ENCODE measurements at places on chromosomes 6 and 20.
A peak's percentile ranks its signal among the peaks of the same experiment; 100 is the strongest.

DNA sequence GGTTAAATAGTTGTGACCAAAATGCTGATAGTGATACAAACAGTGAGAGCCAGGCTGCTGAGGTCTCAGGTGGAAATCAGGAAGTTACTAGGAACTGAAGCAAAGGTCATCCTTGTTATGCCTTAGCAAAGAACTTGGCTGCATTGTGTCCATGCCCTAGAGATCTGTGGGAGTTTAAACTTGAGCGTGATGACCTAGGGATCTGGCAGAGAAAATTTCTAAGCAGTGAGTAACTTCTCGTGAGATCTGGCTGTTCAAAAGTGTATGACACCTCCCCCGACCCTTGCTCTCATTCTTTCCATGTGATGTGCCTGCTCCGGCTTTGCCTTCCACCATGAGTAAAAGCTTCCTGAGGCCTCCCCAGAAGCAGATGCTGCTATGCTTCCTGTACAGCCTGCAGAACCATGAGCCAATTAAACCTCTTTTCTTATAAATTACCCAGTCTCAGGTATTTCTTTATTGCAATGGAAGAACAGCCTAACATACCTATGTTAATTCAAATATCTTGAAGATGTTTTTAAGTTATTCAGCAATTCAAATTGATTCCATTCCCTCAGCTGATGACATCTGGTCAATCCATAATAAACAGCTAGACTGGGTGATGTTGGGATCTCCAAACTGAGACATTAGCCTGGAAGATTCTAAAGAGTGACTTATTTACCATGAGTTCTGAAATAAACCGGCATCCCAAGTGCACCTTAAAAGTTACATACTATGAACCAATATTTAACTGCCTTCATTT, 33.8 kb downstream of the KIF16B start:
- no peak for DNase-seq

- peak; percentile 51 for DNase-seq
These were observed 517 bp downstream of the ACTL10 start for GRCh38 chr20:33667245-33667675.

- DNase-seq, result no peak
These were observed 125.9 kb downstream of the HS3ST5 start for GRCh38 chr6:114216789-114217467.

- no peak for DNase-seq
These were observed 6.3 kb downstream of the TAF4 start for GRCh38 chr20:62059401-62059800.

DNA sequence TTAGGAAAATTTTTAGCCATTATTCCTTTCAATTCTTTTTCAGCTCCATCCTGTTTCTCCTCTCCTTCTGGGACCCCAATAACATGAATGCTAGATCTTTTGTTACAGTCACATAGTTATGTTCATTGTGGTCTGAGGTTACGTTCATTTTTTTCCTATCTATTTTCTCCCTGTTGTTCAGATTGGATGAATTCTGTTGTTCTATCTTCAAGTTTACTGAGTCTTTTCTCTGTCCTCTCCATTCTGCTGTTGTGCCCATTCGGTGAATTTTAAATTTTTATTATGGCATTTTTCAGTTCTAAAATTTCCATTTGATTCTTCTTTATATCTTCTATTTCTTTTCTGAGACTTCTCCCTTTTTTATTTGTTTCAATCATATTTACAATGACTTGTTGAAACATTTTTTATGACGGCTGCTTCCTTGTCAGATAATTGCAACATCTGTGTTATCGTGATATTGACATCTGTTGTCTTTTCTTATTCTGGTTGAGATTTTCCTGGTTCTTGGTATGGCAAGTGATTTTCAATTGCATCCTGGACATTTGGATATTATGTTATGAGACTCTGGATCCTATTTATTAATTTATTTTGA, 12.6 kb upstream of the DDR1 start:
- DNase-seq, result no peak

GRCh38 chr6:143396497-143397226, 53.8 kb downstream of the ADAT2 start:
- peak; percentile 4 for DNase-seq

GRCh38 chr6:112680091-112680490, 333.0 kb downstream of the RFPL4B start:
- DNase-seq, result no peak

GRCh38 chr6:133752129-133752528, 136.8 kb upstream of the TCF21 start:
- no peak for DNase-seq

DNA sequence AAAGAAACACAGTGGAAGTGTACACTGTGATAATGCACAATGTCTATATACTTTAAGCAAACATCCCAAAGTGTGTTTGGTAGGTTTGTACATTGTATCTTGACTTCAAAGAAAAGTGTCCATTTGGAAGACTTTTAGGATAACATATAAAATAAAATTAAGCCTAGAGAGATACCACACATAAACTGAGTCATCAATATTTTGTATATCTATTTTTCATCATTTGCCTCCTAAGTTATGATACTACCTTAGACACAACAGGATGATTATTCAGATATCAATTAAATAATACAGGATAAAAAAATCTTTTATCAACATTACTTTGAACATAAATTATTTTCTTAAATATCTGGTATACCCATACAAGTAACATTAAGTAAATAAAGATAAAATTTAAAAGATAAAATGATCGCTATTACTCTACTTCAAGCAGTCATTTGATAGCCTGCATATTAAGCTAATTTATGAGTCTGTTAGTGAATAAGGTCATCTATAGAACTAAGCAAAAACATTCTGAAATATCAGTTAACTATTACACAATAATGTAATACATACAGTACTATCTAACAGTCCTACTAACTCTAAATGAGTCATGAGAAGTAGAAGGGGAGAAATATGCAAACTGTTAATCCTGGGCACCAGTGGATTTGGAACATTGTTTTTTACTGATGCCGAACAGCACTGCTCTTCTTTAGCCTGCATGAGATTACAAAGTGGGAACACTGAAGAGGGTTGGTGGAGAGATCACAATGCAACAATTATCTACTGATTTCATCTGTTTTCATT, 158.4 kb upstream of the SIM1 start:
- DNase-seq, result no peak

GRCh38 chr6:105733556-105734162, 330.8 kb upstream of the PREP start:
- DNase-seq, result no peak

DNA sequence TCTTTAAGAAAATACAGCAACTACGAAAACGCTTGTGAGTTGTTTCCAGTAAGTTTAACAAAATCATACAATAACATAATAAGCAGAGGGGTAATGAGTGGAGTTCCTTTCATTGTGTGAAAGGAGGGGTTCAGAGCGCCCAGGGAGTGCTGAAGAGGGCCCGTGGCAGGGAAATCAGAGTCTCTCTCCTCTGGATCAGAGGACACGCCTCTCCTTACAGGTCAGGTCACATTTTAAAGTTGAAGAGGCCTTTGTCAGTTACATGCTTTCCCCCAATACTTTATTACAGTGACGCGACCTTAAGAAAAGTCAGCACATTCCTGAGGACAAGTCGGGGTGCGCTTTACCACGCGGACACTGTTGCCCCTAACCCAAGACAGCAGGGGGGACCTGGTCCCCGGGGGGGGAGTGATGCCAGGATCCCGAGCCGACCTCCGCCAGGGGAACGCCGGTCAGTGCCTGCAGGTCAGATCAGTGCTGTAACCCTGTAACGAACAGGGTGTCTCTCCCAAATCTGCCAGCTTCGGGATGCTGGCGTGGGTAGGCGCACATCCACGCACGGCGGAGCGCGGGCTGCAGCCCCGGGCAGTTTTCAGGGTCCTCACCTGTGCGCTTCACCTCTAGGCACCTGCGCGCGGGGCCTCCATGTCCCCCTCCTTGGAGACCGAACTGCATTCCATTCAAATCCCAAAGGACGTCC, 848 bp downstream of the DACT2 start:
- DNase-seq, result no peak

DNA sequence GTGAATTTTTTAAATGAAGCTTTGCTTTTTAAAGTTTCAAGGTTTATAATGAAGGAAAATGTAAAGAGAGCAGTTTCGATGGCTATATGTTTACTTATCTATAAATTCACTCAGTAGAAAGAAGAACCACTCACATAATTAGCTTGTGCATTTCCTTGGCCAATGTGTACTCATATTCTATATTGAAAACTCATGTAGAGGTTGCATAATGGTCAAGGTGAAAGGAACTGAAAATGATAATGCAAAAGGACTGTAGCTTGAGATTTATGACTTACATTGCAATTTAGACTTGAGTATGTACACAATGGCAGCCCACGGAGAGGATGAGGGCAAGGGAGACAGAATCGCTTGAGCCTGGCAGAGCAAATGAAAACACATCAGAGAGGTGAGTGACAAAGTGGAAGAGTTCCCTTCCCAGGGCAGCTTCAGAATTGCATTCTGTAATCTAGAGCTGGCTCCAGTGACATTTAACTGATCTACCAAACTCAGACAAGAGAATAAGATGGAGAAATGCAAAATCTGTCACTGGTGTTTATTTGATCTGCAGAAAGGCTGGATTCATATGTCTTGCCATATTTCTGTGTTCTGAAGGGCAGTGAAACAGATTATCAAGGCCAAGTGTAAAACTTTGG, 191.8 kb downstream of the TMEM200A start:
- DNase-seq, result no peak

- DNase-seq, result no peak
These were observed 73.1 kb upstream of the QKI start for GRCh38 chr6:163341224-163342061.

DNA sequence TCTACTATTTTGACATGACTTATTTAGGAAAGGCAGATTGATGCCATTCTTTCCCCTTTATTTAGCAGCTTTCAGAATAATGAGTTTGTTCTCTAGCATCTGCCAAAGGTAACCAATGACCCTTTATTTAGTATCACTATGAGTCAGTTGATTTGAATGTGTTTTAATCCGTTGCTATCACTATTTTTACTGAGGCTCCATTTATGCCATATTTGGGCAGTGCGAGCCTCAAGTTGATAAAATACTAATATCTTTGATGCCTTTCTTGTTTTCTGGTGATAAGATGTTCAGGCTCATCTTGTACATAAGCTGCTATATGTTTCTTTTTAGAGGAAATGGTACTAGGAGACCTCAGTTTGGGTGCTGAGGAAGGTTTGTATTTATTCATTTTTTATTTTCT, 15.6 kb upstream of the NOTCH4 start:
- DNase-seq, result no peak

DNA sequence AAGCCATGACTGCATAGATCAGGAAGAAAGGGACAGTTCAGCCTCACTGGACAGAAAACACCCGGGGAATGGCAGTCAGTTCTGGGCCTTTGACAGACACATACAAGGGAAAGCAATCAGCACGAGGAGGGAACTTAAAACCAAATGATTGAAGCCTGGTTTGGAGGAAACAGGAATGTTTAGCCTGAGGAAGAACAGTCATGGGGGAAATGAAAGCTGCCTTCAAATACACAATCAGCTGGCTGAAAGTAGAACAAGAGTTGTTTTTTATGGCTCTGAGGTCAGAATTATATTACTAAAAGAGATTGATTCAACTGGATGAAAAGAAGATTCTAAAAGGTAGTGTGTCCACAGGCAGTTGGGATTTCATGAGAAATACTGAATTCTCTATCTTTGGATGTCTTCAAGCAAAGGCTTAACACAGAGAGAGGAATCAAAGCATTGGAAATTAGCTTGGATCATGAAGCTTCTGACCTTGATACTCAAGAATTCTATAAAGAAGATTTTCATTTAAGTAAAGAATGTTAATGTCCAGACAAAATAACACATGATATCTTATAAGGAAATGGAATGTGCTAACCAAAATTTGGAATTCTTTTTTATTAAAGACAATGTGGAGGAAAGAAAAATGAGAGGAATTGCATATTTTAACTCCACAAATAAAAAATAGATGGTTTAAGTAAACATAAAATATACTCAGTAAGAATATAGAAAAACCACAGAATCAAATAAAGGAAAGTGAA, 216.6 kb downstream of the IBTK start:
- DNase-seq, result no peak

DNA sequence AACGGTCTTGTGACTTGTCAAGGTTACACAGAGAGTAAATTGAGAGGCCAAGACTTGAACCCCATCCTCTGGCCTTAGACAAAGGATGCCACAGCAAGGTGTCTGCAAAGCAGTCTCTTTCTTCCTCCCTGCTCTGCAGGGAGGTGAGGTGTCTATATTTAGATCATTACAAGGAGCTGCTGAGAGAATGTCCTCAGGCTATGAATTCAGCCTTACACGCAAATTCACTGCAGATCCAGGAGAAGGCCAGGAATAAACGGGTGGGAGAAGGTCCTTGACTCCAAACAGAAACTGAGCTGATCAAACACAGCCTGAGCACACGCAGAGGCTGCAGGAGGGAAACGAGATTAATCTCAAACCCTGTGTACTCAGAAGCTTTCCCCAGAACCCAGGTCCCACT, 48.6 kb upstream of the PTPRT start:
- no peak for DNase-seq

DNA sequence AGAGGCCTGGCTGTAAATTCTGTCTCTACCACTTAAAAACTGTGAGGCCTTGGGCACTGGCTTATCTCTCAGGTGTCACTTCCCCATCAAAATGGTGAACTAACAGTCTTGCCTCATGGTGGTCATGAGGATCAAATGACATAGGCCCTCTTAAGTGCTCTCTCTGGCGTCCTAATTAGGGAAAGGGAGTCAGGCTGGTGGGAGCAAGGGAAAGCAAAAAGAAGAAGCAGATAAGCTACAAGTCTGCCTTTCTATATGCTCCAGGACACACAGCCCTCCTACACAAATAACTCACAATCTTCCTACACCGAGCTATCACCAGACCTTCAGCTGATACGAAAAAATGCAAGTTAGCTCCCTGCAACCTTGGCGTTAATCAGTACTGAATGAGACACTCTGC, 19.5 kb upstream of the SLC22A16 start:
- no peak for DNase-seq

- no peak for DNase-seq
These were observed 247.9 kb downstream of the RFPL4B start for GRCh38 chr6:112594886-112595594.

- DNase-seq, result no peak
These were observed 85.7 kb downstream of the NFATC2 start for GRCh38 chr20:51456511-51457509.

DNA sequence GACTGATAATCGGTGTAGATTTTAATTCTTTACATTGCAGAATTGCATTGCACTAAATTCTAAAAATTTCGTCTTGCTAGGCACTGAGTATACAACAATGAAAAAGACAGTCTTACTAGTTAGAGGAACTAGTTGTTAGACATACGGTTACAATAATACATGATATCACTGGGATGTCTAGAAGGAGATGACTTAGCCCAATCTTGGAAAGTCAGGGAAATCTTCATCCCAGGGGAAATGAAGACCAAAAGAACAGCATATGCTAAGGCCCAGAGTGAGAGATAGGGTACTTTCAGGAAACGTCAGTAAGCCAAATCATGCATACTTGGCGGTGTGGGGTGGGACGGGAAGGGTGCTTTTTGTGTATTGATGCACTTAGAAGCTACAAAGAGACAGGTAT, 901 bp downstream of the CEP57L1 start:
- no peak for DNase-seq

Data from activated naive CD4-positive, alpha-beta T cell treated with Interleukin-2 at 50 U/mL for 16 hours (primary cell).